ENCODE measurements at places on chromosomes 7 and 10. TPM values are rescaled to one million over a fixed set of nuclear protein-coding genes. Genes with fewer than 3 reads are reported as not detected.

HEPACAM2 gene
- not detected for polyA plus RNA-seq

HMX3 gene
- not detected for polyA plus RNA-seq

OPALIN gene
- not detected for polyA plus RNA-seq

OR2A1 gene
- not detected for polyA plus RNA-seq

SPDYE3 gene
- 9.9 TPM for polyA plus RNA-seq

LIPN gene
- polyA plus RNA-seq: 0.31 TPM

NYAP1 gene
- not detected for polyA plus RNA-seq

PIK3CG gene
- 27.7 TPM for polyA plus RNA-seq

SMURF1 gene
- polyA plus RNA-seq: 2.7 TPM

ATG9B gene
- polyA plus RNA-seq: 11.2 TPM

RAMP3 gene
- polyA plus RNA-seq: not detected

AMZ1 gene
- polyA plus RNA-seq: 1.9 TPM

ZNF425 gene
- 0.95 TPM for polyA plus RNA-seq

FAM221A gene
- polyA plus RNA-seq: 3.6 TPM

SAMD9L gene
- 57.3 TPM for polyA plus RNA-seq

POLR2J gene
- polyA plus RNA-seq: 111 TPM

CDC14C gene
- polyA plus RNA-seq: not detected

AGAP5 gene
- 0.99 TPM for polyA plus RNA-seq

Data from IgD-negative memory B cell (primary cell).